ENCODE measurements at places on chromosomes 1 and 21. TPM values are rescaled to one million over a fixed set of nuclear protein-coding genes. Genes with fewer than 3 reads are reported as not detected.

PERM1 gene
- not detected for total RNA-seq

BCAR3 gene
- 0.42 TPM for total RNA-seq

USH2A gene
- not detected for total RNA-seq

EXO1 gene
- 41.3 TPM for total RNA-seq

OR2T33 gene
- not detected for total RNA-seq

DPH2 gene
- 30.0 TPM for total RNA-seq

PROK1 gene
- not detected for total RNA-seq

RGS4 gene
- total RNA-seq, result not detected

CELA2B gene
- not detected for total RNA-seq

OR2T35 gene
- total RNA-seq, result not detected

GJA5 gene
- total RNA-seq, result not detected
